ENCODE measurements at places on chromosomes 2 and 18. TPM values are rescaled to one million over a fixed set of nuclear protein-coding genes. Genes with fewer than 3 reads are reported as not detected.

MEP1B gene
- not detected for total RNA-seq

GRCh38 chr18:78640246-78640995 lies 339.2 kb upstream of the SALL3 start:
- DNase-seq = no peak

DNA sequence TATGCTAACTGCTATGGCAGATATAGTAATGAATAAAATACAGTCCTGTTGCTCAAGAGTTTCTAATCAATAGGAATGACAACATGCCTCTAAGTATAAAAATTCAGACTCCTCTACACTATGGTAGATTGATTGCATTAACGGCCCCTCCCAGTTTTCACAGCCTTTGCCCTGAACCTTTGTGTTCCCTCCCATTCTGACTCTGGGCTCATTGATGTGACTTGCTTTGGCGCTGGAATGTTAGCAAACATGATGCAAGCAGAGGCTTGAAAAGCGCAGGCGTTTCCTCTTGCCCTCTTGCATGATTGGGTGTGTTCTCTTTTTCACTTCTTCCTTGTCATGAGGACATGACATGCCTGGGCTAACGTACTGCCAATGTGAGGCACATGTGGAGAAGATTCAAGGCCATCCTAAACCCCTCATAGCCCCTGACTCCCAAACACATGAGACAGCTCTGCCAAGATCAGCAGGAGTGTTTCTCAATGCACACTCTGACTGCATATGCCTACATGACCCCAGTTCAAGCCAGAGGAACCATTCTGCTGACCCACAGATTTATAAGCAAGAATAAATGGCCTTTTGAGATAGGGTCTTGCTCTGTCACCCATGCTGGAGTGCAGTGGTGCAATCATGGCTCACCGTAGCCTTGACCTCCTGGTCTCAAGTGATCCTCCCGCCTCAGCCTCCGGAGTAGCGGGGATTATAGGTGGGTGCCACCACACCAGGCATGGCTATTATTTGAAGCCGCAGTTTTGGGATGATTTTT lies 49.7 kb upstream of the CD28 start:
- DNase-seq = no peak

GRCh38 chr2:62187246-62187645 lies 8.7 kb upstream of the B3GNT2 start:
- no peak for DNase-seq

- DNase-seq = no peak
Observed at GRCh38 chr2:68345129-68345875, 19.8 kb upstream of the PLEK start.
